ENCODE measurements at places on chromosomes 1 and 21.
A peak's percentile ranks its signal among the peaks of the same experiment; 100 is the strongest.

DNA sequence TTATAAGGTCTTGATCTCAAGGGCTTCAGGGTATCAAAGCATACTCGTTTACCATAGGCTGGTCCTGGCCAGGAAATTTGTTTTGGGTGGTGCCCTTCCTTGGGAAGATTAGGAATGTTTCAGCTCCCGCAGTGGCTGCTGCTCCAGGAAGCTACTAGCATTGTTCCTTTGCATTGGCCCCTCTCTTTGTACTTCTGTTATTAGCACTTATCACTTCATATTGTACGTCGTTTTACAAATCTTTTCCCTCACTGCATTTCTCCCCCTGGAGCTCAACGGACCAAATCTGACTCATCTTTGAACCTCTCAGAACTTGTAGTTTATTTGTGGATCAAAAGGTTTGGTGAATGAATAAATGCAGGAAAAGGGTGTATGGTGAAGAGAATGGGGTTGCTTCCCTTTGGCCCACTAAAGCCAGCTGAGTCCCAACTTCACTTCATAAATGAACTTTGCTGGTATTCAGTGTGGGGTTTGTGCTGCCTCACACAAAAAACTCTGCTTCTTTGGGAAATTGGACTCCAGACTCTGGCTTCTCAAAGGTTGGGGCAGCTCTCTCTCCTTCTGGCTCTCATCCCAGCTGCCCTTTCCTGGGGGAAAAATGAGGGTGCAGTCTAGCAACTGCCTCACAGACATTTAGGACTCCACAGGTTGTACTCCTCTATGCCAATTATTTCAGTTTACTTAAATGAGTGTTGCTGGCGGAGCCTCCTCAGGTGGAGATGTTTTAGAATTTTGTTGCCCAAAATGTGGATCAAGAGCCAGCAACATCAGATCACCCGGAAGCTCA, 5.9 kb downstream of the GNAT2 start:
- H3K27me3 ChIP-seq = no peaks in the 10 kb centered on the region
- H3K27ac ChIP-seq = no peak overlapping the region
- DNase-seq = no peak
- no peak overlapping the region for H3K4me3 ChIP-seq
- H3K36me3 ChIP-seq = no peaks in the 10 kb centered on the region

DNA sequence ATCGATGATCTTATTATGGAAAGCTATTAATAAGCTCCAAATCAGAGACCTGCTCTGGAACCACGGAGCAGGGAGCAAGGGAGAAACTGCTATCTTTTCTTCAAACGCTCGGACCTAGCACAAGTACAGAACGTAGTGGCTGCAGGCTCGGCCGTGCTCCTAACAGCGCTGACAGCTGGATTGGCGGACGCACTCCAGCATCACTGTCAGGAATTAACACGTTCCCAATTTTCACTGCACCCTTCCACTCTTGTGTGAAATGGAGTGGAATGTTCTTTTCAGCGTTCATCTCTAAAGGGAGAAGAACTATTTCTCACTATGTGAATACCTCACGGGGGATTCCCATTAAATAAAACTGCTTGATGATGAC, 106.9 kb downstream of the ZNF281 start:
- peak overlapping the region; percentile 83 for H3K4me3 ChIP-seq
- no peaks in the 10 kb centered on the region for H3K36me3 ChIP-seq
- DNase-seq = no peak
- H3K4me1 ChIP-seq = peaks cover 11% of the 10 kb centered on the region

DNA sequence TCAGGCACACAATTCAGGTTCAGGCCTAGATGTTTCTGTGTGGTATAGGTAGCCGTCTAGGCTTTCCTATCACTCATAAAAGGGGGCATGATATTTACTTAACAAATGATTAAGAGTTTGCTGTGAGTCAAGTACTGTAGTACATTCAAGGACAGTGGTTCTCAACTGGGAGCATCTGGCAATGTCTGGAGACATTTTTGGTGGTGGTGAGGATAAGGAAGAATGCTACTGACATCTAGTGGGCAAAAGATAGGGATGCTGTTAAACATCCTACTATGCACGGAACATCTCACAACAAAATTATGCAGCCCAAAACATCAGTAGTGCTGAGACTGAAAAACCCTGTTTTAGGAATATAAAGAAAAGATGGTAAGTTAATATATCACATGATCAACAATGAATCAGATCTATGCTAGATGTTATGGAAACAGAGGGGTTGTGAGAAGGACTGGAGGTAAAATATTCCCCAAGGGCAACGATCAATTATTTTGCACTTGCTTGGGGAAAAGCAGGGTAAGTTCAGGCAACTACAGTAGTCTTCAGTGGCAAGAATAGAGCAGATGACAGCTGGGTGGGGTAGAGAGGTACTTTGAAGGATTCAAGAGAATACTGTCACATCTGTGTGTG, 4.9 kb downstream of the DNTTIP2 start:
- H3K27ac ChIP-seq = no peak overlapping the region
- peaks cover 25% of the 10 kb centered on the region for H3K4me1 ChIP-seq
- H3K27me3 ChIP-seq = no peaks in the 10 kb centered on the region
- H3K36me3 ChIP-seq = peaks cover 13% of the 10 kb centered on the region

DNA sequence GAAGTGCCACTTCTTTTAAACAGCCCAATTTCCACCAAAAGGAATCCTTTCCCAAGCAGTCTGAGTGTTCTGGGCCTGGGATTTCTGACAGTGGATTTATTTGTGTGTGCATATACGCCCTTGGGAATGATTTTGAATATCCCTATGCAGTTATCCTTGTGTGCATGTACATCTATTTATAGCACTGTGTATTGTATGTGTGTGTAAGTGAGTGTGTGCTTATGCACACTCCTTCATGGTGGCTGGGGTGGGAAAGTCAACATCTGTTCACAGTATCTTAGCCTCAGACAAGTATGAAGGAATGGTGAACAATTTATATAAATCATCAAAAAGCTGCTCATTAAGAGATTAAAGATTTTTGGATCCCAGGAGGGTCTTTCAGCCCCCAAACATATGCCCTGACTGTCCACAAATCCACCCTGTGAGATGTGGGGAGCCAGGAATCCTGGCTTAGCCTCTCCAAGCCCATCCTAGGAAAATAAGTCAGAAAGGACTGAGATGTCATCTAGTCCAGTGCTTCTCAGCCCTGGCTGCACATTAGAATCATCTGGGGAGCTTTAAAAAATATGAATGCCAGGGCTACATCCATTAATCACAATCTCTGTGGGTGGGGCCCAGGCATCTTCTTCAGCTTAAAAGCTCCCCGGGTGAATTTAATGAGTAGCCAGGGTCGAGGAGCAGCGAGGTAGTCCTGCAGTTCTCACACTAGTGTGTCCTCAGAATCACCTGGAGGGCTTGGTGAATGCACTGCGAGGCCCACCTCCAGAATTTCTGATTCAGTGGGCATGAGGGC, 101.4 kb downstream of the PLXNA2 start:
- no peak for DNase-seq
- H3K27ac ChIP-seq = no peak overlapping the region
- H3K27me3 ChIP-seq = no peaks in the 10 kb centered on the region

DNA sequence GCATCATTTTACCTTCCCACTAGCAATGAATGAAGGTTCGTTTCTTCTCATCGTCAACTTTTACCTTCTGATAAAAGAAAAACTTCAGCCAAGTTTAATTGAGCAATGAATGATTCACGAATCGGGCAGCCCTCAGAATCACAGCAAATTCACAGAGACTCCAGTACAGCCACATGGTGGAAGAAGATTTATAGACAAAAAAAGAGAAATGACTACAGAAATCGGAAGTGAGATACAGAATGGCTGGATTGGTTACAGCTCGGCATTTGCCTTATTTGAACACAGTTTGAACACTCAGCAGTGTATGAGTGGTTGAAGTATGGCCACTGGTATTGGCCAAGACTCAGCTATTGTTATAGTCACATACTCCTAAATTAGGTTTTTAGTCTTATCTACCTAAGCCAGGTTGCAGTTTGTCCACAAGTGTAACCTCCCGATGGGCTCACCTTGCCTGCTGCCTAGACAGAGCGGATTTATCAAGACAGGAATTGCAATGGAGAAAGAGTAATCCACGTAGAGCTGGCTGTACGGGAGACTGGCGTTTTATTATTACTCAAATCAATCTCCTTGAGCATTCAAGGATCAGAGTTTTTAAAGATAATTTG, 15.3 kb downstream of the AK4 start:
- no peak for DNase-seq
- H3K27me3 ChIP-seq = peaks cover 2% of the 10 kb centered on the region
- H3K4me1 ChIP-seq = peaks cover 27% of the 10 kb centered on the region
- H3K36me3 ChIP-seq = no peaks in the 10 kb centered on the region

DNA sequence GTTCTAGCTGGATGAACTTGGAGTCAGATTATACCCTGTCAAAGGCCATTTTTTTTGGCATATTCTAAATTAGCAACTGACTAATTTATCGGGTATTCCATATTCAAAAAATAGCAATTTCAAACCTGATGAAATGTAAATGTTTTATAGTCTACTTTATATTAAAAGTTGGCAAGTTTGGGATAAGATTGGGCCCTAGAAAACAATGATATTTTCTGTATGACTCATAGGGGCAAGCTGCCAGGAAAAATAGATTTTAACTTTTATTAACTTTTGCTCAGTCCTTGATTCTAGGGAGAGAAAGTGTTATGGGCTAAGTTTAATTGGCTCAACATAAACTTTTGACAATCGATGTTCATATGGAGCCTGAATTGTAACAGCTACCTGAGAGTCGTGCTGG, 576.9 kb upstream of the B3GALT2 start:
- H3K27ac ChIP-seq = no peak overlapping the region
- no peak for DNase-seq
- H3K27me3 ChIP-seq = no peaks in the 10 kb centered on the region

- H3K27me3 ChIP-seq = no peaks in the 10 kb centered on the region
- H3K4me1 ChIP-seq = peaks cover 25% of the 10 kb centered on the region
- DNase-seq = no peak
- H3K27ac ChIP-seq = peak overlapping the region; percentile 53
- H3K4me3 ChIP-seq = peak overlapping the region; percentile 31
- H3K36me3 ChIP-seq = peaks cover 2% of the 10 kb centered on the region
Observed at GRCh38 chr1:44642255-44642654, 32.0 kb downstream of the TMEM53 start.

DNA sequence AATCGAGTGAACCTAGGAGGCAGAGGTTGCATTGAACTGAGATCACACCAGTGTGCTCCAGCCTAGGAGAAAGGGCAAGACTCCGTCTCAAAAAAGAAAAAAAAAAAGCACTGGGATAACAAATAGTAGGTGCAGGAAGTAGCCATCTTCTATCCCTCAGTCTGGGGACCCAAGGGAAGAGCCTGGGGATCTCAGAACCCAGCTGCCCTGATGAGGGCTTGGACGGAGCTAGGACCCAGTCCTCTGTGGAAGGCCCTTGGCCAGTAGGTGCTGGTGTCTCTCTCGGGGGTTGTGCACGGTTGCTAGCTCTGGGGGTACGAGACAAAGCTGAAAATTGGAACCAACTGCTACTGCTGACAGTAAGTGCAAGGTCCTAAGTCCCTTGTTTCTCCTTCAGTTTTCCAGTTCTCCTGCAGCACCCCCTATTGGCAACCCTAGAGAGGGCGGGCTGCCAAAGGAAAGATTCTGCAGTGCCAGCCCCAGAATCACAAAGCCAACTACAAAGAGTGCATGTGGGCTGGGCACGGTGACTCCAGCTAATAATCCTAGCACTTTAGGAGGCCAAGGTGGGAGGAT, 57.6 kb upstream of the KIF1B start:
- DNase-seq = peak; percentile 58
- no peaks in the 10 kb centered on the region for H3K27me3 ChIP-seq
- no peak overlapping the region for H3K27ac ChIP-seq
- peaks cover 5% of the 10 kb centered on the region for H3K36me3 ChIP-seq

DNA sequence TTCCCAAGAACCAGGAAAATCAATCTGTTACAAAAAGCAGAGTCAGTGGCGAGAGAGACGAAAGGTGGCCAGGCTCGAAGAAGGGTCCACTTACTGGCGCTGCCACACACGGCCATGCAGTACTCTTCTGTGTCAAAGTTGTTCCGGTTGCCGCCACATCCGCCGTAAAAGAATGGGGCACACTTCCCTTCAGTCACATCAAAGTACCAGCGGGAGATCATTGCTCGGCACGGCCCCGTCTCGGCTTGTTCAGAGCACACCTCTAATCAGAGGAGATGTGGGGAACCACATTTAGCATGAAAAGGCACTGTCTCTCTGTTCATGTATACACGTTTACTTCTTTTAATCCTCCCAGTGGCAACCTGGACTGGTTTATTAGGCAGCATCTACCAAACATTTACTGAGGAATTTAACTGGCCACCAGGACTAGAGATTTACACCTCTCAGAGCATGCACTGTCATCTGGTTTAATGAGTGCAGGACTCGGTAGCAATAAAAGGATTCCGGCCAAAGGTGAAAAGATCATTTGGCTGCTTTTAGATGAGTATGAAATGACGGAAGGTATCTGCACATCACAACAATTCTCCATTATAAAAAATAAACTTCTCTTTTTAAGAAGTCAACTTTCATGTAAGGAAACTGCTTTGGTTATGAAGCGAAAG, 170.5 kb downstream of the APP start:
- no peak for DNase-seq
- H3K4me1 ChIP-seq = peaks cover 44% of the 10 kb centered on the region
- H3K27me3 ChIP-seq = no peaks in the 10 kb centered on the region
- H3K4me3 ChIP-seq = peak overlapping the region; percentile 0
- H3K27ac ChIP-seq = peak overlapping the region; percentile 31

DNA sequence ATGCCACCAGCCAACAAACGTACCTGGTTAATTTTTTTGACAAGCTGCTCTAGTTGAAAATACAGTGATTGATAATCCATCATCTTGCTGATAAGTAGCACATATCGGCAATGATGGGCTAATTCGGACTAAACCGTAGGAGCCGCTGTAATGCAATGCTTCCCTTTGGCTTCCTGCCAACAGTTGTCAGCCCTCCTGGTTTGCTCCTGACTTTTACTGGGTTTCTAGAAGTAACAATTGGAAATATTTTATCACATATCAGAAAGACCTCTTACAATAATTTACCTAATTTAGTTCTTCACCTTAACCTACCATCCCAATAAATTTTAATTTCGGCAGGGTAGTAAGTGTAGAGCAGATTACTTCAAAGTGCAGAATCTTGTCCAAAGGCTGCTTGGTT, 148.5 kb downstream of the DHRS3 start:
- peaks cover 2% of the 10 kb centered on the region for H3K36me3 ChIP-seq
- no peak overlapping the region for H3K27ac ChIP-seq
- H3K27me3 ChIP-seq = no peaks in the 10 kb centered on the region
- H3K4me3 ChIP-seq = no peak overlapping the region
- no peak for DNase-seq

- H3K4me3 ChIP-seq = peak overlapping the region; percentile 7
- H3K4me1 ChIP-seq = peaks cover 5% of the 10 kb centered on the region
- no peaks in the 10 kb centered on the region for H3K27me3 ChIP-seq
- peaks cover 8% of the 10 kb centered on the region for H3K36me3 ChIP-seq
- no peak overlapping the region for H3K27ac ChIP-seq
- DNase-seq = peak; percentile 40
Observed at GRCh38 chr1:167819849-167820683, 93.9 kb downstream of the ADCY10 start.

DNA sequence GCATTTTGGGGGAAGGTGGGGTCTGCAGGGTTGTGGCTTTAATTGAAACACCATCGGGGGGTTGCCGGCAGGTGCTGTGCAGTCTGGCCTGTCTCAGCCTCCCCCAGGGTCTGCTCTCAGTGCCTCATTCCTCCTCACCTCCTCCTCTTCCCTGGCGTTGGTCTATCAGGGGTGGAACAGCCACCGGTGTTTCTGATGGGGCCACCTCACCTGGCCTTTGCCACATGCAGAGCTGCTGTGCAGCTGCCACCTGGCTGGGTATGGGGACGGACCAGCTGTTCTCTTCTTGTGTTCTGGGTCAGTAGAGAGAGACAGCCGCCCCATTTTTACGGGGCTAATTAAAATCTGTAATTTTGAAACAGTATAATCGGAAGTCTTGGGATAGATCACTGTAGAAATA, 53.9 kb downstream of the SPSB1 start:
- DNase-seq = no peak
- no peak overlapping the region for H3K27ac ChIP-seq
- peaks cover 5% of the 10 kb centered on the region for H3K4me1 ChIP-seq
- H3K27me3 ChIP-seq = no peaks in the 10 kb centered on the region

All from neural crest cell (in vitro differentiated cells).